Mesothelial cell of epicardium (in vitro differentiated cells): ENCODE measurements at places on chromosomes 11 and 22.

DNA sequence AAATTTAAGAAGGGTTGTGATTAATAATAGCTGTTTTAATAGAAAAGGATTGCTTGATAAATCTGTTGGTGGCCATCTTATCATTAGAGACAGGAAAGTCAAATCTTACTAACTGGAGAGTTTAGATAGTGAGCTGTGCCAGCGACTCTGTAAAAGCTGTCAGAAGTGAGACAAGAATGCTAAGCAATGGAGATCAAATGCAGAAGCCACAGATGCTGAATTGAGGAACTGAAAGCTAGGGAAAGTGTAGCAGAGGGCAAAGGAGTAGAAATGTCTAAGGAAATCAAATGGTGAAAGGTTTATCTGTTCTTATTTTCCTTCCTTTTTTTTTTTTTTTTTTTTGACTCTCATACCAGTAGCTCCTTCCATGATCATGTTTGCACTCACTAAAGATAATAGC is 13.7 kb downstream of the MS4A13 start:
- H3K36me3 ChIP-seq, result no peaks in the 10 kb centered on the region
- no peak for DNase-seq
- H3K4me1 ChIP-seq, result no peaks in the 10 kb centered on the region
- no peaks in the 10 kb centered on the region for H3K27me3 ChIP-seq
- H3K4me3 ChIP-seq, result no peak overlapping the region

- no peak for DNase-seq
- no peaks in the 10 kb centered on the region for H3K27me3 ChIP-seq
- H3K4me3 ChIP-seq, result no peak overlapping the region
- H3K27ac ChIP-seq, result no peak overlapping the region
Measured at GRCh38 chr22:39259666-39260065, 14.9 kb upstream of the PDGFB start.

- peaks cover 35% of the 10 kb centered on the region for H3K27me3 ChIP-seq
- DNase-seq, result no peak
Measured at GRCh38 chr22:46025973-46026898, 49.3 kb upstream of the WNT7B start.

DNA sequence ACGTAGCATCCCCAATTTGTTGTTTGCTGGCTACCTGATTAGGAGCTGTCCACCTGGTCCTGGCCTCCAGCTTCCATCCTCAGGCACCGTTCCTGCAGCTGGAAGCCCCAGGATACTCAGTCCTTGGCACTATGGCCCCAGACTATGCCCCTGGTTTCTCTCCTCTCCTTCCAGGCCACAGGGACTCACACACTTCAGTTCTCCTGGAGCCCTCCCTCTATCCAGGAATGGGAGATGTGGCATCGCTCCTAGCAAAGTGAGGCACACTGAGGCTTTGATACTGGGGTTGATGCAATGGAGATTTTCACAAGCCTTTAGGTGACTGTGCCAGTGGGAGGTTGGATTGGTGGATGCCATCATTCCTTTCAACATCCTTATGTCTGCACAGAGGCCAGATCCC is 142.8 kb upstream of the B3GAT1 start:
- H3K36me3 ChIP-seq, result no peaks in the 10 kb centered on the region
- peaks cover 4% of the 10 kb centered on the region for H3K27me3 ChIP-seq
- no peak overlapping the region for H3K27ac ChIP-seq
- H3K4me1 ChIP-seq, result peaks cover 5% of the 10 kb centered on the region
